H7 (cell line): ENCODE measurements at places on chromosomes 4 and X. TPM values are rescaled to one million over a fixed set of nuclear protein-coding genes. Genes with fewer than 3 reads are reported as not detected.

The PWWP3B gene
- total RNA-seq = 0.52 and 1.5 TPM in 2 replicates

The GYPE gene
- total RNA-seq = not detected in 2 replicates

The UCP1 gene
- total RNA-seq = 0.07 TPM in 1 of 2 replicates, not detected in the other

The SCD5 gene
- total RNA-seq = 2.3 and 4.8 TPM in 2 replicates

The CFP gene
- total RNA-seq = 5.5 and 6.0 TPM in 2 replicates

The CCNI gene
- 149 and 177 TPM in 2 replicates for total RNA-seq

The PFKFB1 gene
- 0.07 and 0.14 TPM in 2 replicates for total RNA-seq

The SYTL5 gene
- 0.11 and 0.35 TPM in 2 replicates for total RNA-seq

The ATOH1 gene
- 0.55 and 0.59 TPM in 2 replicates for total RNA-seq

The MAGIX gene
- total RNA-seq = 0.21 and 1.00 TPM in 2 replicates

The ZNF732 gene
- total RNA-seq = not detected in 2 replicates

The CXCL10 gene
- total RNA-seq = not detected in 2 replicates

The ITM2A gene
- total RNA-seq = 25.4 and 27.2 TPM in 2 replicates

The HHIP gene
- total RNA-seq = 0.07 and 0.52 TPM in 2 replicates

The FREM3 gene
- total RNA-seq = 0.04 TPM in 1 of 2 replicates, not detected in the other

The SPATA18 gene
- 0.10 and 0.26 TPM in 2 replicates for total RNA-seq

The SH2D1A gene
- not detected in 2 replicates for total RNA-seq

The NPY1R gene
- total RNA-seq = 1.7 and 2.9 TPM in 2 replicates

The CYSLTR1 gene
- total RNA-seq = not detected in 2 replicates

The MAGEE2 gene
- total RNA-seq = not detected in 2 replicates

The GABRA4 gene
- total RNA-seq = 0.07 TPM in 1 of 2 replicates, not detected in the other

The PDCL2 gene
- total RNA-seq = not detected in 2 replicates

The UBA6 gene
- 37.6 and 60.4 TPM in 2 replicates for total RNA-seq

The DLG3 gene
- 31.5 and 42.3 TPM in 2 replicates for total RNA-seq

The PITX2 gene
- 87.1 and 92.3 TPM in 2 replicates for total RNA-seq

The ZNF275 gene
- total RNA-seq = 5.1 and 6.9 TPM in 2 replicates

The OTUD6A gene
- not detected in 2 replicates for total RNA-seq

The TNIP3 gene
- not detected in 2 replicates for total RNA-seq

The FOXP3 gene
- total RNA-seq = 0.14 and 0.37 TPM in 2 replicates

The CORIN gene
- 0.07 and 0.48 TPM in 2 replicates for total RNA-seq

The ETNPPL gene
- total RNA-seq = 1.0 and 2.3 TPM in 2 replicates

The SMIM31 gene
- not detected in 2 replicates for total RNA-seq

The PTPN13 gene
- 29.2 and 33.0 TPM in 2 replicates for total RNA-seq
